Peyer's patch (tissue), 4 donors: ENCODE measurements at places on chromosomes 5 and 9. TPM values are rescaled to one million over a fixed set of nuclear protein-coding genes. Genes with fewer than 3 reads are reported as not detected.
A peak's percentile ranks its signal among the peaks of the same experiment; 100 is the strongest.

LRRC70 gene
- 3.0 TPM for total RNA-seq

PCDHA9 gene
- total RNA-seq: not detected

SV2C gene
- total RNA-seq: 0.27 TPM

IQGAP2 gene
- total RNA-seq: 86.5 TPM

PDE6A gene
- total RNA-seq: not detected

SPINK1 gene
- 133 TPM for total RNA-seq

BSPRY gene
- 20.8 TPM for total RNA-seq

GPR21 gene
- total RNA-seq: not detected

GALNT12 gene
- total RNA-seq: 73.7 TPM

KCNV2 gene
- not detected for total RNA-seq

IL4 gene
- not detected for total RNA-seq

CSF2 gene
- not detected for total RNA-seq

CCNJL gene
- total RNA-seq: 12.9 TPM

DNA sequence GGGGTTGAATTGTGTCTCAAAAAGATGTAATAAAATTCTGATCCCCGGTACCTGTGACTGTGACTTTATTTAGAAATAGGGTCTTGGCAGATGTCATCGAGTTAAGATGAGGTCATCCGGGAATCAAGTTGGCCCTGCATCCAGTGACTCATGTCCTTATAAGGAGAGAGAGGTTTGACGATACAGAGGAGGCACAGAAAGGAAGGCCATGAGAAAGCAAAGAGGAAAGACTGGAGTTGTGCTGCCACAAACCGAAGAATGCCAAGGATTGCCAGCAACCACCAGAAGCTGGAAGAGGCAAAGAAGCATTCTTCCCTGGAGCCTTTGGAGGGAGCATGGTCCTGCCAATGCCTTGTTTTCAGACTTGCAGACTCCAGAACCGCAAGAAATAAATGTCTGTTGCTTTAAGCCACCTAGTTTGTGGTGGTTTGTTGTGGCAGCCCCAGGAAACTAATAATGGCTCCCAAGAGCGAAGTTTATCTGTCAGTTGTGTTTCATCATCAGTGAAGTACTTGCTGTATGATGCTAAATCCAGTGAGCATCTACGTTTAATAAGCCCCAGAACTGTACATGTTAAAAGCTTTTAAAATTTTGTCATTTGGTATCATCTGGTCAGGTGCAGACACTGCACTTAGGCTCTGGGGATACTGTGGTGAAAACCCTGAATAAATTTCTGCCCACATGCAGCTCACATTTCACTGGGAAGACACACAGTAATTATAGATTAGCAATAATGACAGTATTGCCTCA lies 114.8 kb downstream of the TLE4 start:
- DNase-seq: no peak

- DNase-seq: no peak
Observed at GRCh38 chr5:73437101-73437776, 11.3 kb downstream of the FOXD1 start.

GRCh38 chr5:167944121-167944852 lies 347.2 kb upstream of the WWC1 start:
- no peak for DNase-seq

- DNase-seq: no peak
Observed at GRCh38 chr5:68817632-68818031, 276.2 kb upstream of the SLC30A5 start.

- no peak for DNase-seq
Observed at GRCh38 chr9:37146410-37146809, 26.0 kb downstream of the ZCCHC7 start.

DNA sequence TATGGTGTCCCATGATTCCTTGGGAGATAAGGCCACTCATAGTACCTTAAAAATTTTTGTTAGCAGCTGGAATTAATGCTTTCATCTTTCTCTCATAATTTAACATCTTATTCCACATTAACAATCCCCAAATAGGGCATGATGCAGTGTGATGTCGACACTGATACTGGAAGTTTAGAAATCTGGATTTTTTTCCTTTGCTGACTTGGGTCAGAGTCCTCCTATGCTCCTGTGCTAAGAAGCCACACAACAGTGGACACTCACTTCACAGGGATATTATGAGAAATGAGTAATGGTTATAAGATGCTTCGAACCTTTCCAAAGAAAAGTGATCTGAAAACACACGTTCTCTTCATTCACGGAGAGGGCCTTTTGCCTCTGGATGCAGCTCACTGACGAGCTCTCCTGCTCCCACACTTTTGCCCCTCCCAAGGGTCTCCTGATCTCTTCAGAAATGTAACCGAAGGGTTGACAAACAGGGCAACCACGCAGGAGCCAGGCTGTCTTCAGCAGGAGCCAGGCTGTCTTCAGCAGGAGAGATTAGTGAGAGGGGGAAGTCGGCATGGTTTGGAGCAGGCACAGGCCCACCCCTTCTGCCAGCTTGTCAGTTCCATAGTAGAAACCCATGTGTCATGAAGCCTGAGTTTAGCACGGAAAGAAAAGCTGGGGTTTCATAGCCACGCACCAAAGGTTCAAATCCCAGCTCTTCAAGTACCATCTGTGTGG lies 247.8 kb downstream of the AOPEP start:
- DNase-seq: no peak

DNA sequence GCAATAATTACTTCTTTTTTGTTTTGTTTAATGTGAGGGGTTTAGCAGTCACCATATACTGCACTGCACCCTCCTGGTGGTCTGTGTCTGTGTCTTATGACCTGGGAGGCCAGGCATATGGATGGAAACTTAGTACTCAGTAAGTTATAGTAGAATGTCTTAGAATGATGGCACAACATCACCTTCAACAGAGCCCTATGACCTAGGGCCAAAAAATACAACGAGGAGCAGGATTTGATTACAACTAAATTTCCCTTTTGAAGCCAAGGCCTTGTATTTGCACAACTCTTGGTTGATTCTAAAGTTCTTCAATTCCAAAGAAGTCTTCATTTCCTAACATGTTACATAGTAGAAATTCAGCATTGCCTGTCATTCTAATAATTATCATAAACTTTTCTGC lies 422.1 kb upstream of the PIK3R1 start:
- DNase-seq: no peak

GRCh38 chr9:19698960-19699359 lies 89.9 kb downstream of the SLC24A2 start:
- DNase-seq: no peak

DNA sequence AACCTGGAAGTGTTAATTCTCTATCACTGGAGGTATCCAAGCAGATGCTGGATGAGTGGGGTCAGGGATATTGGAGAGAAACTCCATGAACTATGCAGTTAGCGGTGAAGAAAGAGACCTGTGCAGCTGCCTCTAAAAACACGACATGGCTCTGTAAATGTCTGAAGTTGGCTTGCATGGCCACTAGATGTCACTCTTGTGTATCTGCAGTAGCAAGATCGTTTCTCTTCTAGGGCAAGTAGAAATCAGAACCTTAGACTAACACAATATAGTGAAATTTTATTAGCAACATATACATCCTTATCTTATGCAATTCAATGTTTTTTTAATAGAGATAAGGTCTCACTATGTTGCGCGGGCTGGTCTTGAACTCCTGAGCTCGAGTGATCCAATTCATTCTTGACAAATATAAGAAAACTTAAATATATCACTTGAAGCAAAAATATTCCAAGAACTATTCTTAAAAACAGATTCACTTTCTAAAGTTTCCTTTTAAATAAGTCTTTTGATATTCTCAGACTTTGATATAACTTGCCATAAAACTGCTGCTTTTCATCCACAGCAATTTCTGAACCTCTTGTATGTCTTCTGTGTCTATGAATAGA lies 2.9 kb downstream of the OR2S2 start:
- DNase-seq: peak; percentile 82

DNA sequence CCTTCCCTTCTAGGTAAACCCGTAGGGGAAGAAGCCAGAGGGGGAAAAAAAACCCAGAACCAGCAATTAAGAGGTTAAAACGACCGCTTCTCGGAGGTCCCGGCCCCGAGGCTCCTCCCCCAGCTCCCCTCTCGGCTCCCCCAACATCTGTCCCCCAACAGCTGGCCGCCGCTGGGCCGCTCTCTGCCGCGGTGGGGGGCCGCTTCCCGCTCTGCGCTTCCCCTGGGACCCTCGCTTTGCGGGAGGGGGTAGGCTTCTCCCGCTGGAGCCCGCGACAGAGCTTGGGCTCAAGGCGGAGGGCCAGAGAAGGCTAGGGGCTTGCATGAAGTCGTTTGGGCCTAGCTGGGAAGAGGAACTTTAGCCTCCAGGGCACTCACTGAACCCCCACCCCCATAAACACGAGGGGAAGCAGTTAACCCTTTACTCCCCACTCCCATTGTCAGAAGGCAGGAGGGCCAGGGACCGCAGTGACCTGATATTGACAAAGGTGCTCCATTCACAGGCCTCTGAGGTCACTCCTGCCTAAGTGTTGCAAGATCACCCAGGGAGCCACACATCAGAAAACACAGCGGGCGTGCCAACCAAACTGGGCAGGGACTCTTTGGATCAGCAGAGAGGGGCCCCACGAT lies 7.5 kb downstream of the LHX6 start:
- peak; percentile 25 for DNase-seq

DNA sequence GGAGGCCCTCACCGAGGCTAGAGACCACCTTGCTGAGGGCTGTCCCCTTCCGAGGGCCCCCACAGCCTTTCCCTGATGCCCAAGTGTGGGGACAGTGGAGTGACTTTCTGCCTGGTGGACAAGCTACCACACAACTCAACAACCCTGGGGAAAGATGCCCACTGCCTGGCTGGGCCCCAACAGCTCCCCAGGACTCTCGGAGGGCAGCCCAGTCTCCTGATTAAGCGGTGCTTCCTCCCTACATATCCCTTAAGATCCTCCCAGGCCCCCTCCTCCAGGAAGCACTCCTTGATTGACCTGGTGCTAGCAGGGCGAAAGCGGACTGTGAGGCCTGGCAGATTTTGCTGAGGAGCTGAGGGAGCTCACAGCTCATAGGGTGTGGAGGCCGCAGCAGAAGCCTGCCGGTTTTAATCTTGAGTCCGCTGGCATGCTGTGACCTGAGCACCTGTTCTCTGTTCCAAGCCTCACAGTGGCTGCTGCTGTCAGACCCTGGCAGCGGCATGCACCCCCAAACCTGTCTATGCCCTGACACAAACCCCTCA lies 2.2 kb downstream of the NSMF start:
- DNase-seq: peak; percentile 37

DNA sequence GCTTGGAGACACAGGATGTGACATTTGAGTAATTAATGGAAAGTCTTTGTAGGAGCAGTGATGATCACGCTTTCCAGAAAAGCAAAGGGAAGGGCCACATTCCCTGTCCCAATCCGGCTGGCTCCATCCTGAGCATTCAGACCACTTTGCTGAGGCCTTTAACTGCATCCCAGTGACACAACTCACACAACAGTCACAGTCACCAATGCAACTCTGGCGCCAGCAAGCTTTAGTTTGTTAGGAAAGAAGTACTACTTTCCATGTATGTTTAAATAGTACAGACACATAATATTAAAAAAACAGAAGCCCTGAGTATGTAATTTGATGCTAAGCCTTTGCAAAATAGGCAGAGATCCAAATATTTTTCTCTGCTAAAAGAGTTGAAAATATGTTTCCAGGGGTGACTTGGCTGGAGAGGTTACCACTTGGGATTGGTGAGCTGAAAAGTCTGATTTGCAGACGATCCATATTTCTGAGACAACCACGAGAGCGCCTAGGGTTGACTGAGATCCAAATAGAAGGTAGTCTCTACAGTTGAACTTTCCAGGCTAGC lies 31.7 kb upstream of the GAS1 start:
- DNase-seq: no peak

- DNase-seq: no peak
Observed at GRCh38 chr5:1112596-1113331, 901 bp upstream of the SLC12A7 start.

GRCh38 chr5:39201781-39202596 lies 17.4 kb downstream of the FYB1 start:
- no peak for DNase-seq

GRCh38 chr9:89012294-89013042 lies 21.2 kb downstream of the S1PR3 start:
- no peak for DNase-seq

DNA sequence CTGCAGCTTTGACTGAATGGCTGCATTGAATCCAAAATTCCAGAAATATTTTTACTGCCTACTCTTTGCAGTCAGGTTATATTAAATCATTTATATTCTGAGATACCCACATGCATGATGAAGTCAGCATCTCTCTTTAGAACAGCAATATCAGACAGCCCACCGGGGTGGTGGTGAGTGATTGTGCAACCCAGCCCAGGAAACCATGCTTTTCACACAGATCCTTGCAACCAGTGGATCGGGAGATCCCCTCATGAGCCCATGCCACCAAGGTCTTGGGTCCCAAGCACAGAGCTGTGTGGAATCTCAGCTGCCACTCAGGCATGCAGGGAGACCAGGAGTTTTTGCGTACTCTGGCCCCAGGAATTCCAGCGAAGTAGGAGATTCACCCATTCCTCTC lies 226.5 kb downstream of the DTWD2 start:
- no peak for DNase-seq

- DNase-seq: peak; percentile 68
Observed at GRCh38 chr9:33264003-33264472, 470 bp downstream of the BAG1 start.

- DNase-seq: peak; percentile 45
Observed at GRCh38 chr5:52800394-52801213, 12.9 kb downstream of the ITGA1 start.

GRCh38 chr9:22044583-22044982 lies 35.5 kb upstream of the CDKN2B start:
- no peak for DNase-seq

DNA sequence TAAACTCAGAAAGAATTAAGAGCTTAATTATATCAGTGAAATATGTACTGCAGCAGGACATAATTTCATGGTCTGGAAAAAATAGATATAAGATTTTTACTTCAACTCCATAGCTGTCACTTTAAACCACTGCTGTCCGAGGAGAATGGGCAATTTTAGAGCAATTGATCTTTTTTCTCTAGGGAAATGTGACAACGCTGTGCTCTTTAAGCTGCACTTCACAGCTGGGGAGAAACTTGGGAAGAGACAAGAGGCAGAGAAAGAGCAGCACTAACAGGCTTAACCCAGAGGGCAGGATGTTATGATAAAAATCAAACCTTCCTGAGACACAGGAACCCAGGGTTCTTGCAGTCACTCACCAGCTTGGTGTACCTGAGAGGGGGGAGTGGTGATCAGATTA lies 92.0 kb downstream of the SPOCK1 start:
- DNase-seq: no peak

- DNase-seq: no peak
Observed at GRCh38 chr9:91090130-91090410, 271.6 kb downstream of the AUH start.

DNA sequence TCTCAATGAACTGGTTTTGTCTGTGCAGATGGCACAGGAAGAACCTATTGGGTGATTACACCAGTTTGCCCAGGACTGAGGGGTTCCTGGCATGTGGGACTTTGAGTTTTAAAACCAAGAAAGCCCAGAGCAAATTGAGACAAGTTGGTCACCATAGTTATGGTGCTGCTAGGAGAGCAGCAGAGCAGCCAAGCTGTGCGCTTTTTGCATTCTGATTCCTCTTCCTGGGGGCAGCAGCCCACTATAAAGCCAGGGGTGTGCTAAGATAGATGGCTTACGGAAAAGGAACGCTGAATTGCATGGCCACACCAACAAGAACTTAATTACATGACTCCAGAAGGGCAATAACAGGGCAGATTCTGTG lies 49.7 kb downstream of the TIMD4 start:
- DNase-seq: no peak
